ENCODE measurements at places on chromosomes 3 and 15.
A peak's percentile ranks its signal among the peaks of the same experiment; 100 is the strongest.

- no peak overlapping the region for H3K27ac ChIP-seq
- H3K36me3 ChIP-seq: no peaks in the 10 kb centered on the region
- H3K27me3 ChIP-seq: no peaks in the 10 kb centered on the region
- no peak overlapping the region for H3K4me3 ChIP-seq
Observed at GRCh38 chr3:21426920-21427319, 324.1 kb downstream of the ZNF385D start.

DNA sequence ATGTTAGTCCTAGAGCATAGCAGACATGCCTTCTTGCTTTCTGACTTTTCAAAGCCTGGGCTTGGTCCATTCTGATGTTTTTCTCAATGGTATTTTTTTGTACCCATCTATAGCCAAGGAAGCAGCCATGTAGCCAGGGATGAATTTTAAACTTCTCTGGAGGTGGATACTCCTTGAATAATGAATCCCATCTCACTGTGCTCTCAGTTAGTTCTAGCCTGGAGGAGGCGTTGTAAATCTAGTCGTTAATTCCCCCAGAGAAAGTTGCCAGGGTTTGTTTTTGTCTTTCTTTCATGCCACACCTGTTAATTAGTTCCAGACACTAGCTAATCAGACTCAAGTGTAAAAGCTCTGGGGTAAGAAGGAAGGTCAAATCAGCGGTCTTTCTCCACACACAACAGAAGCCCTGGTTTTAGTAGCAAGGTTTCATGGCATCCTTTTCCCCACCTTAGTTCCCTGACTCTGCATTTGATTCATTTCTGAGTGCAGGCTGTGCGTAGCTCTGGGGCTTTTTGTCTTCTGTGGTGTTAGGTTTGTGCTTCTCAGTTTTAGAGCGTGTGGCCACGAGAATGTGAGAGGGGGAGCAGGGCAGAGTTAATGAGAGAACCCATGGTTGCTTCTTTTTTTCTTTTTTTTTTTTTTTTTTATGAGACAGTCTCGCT lies 19.7 kb downstream of the PTPRG start:
- peak overlapping the region; percentile 9 for H3K4me3 ChIP-seq
- no peaks in the 10 kb centered on the region for H3K27me3 ChIP-seq
- peak; percentile 52 for DNase-seq
- H3K4me1 ChIP-seq: peaks cover 9% of the 10 kb centered on the region
- H3K27ac ChIP-seq: no peak overlapping the region

GRCh38 chr3:159148466-159148865 lies 346.6 kb downstream of the MFSD1 start:
- no peaks in the 10 kb centered on the region for H3K36me3 ChIP-seq
- H3K27ac ChIP-seq: no peak overlapping the region
- H3K4me3 ChIP-seq: no peak overlapping the region
- DNase-seq: no peak

- H3K27ac ChIP-seq: no peak overlapping the region
- no peaks in the 10 kb centered on the region for H3K4me1 ChIP-seq
- no peaks in the 10 kb centered on the region for H3K36me3 ChIP-seq
- no peak overlapping the region for H3K4me3 ChIP-seq
- no peaks in the 10 kb centered on the region for H3K27me3 ChIP-seq
- DNase-seq: no peak
Observed at GRCh38 chr3:45060165-45060892, 34.2 kb downstream of the CLEC3B start.

DNA sequence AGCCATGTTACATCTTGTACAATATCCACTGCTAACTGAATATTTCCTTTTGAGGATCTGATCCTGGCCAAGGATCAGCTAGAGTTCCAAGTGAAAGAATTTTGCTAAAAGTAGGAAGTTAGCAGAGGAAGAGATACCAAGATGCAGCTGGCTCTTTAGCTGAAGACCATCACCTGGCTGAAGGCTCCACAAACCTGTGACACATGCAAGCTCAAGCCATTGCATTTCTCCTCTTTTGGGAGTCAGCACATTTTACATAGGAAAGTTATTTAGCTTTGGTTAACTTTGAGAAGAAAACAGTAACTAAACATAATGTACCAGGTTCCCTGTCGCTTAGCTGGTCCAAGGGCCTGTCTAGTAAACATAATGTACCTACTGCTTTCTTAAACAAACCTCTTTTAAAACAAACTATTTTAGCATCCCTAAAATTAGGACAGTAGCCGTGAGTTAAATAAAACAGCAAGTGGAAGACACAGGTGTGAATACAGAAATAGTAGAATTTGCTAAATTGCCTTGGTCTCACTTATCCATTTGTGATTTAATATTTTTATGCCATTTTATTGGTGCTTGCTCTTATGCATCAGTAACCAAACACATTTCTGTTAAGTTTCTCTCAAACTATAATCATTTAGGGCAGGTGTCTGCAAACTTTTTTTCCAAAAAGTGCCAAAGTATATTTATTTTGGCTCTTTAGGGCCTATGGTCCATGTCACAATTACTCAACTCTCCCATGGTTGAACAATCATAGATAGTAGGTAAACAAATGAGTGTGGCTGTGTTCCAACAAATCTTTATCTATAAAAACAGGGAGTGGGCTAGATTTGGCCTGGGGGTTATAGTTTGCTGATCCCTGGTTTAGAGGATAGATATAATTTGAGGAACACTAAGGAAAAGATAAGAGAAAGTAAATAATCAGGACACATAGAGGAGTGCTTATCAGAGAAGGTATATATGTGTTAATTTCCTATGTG lies 11.2 kb downstream of the GCSAM start:
- no peaks in the 10 kb centered on the region for H3K36me3 ChIP-seq
- DNase-seq: no peak
- H3K27ac ChIP-seq: no peak overlapping the region
- H3K4me1 ChIP-seq: peaks cover 7% of the 10 kb centered on the region

DNA sequence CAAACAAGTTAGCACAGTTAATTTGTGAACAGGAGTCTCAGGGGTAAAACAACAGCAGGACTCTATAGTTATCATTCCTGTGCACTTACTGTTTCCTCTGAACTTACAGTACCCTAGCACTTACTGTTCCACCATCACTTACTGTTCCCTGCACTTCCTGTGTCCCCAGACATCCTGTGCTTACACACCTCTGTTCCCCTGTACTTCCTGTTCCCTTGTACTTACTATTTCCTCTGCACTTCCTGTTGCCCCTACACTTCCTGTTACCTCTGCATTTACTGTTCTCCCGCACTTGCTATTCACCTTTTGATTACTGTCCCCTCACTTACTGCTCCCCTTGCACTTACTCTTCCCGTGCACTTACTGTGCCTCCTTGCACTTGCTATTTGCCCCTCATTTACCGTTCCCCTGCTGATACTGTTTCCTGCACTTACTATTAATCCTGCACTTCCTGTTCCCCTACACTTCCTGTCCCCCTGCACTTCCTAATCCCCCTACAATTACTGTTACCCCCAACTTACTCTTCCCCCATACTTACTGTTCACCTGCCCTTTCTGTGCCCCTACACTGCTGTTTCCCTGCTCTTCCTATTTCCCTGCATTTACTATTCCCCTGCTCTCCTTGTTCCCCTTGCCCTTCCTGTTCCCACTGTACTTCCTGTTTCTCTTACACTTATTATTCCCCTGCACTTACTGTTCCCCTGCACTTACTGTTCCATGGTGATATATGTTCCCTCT lies 30.3 kb downstream of the TPRA1 start:
- no peak for DNase-seq
- H3K4me1 ChIP-seq: no peaks in the 10 kb centered on the region
- no peak overlapping the region for H3K27ac ChIP-seq
- no peaks in the 10 kb centered on the region for H3K27me3 ChIP-seq
- H3K4me3 ChIP-seq: no peak overlapping the region

DNA sequence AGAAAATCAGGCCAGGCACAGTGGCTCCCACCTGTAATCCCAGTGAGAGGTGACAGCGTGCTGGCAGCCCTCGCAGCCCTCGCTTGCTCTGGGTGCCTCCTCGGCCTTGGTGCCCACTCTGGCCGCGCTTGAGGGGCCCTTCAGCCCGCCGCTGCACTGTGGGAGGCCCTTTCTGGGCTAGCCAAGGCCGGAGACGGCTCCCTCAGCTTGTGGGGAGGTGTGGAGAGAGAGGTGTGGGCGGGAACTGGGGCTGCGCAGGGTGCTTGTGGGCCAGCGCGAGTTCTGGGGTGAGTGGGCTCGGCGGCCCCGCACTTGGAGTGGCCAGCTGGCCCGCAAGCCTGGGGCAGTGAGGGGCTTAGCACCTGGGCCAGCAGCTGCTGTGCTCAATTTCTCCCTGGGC lies 252.6 kb downstream of the FOXP1 start:
- H3K4me3 ChIP-seq: no peak overlapping the region
- H3K4me1 ChIP-seq: no peaks in the 10 kb centered on the region
- H3K27me3 ChIP-seq: no peaks in the 10 kb centered on the region
- H3K36me3 ChIP-seq: no peaks in the 10 kb centered on the region
- no peak overlapping the region for H3K27ac ChIP-seq

GRCh38 chr3:112649478-112649735 lies 8.5 kb upstream of the CCDC80 start:
- H3K4me1 ChIP-seq: peaks cover 3% of the 10 kb centered on the region
- no peak overlapping the region for H3K4me3 ChIP-seq
- H3K27me3 ChIP-seq: no peaks in the 10 kb centered on the region

DNA sequence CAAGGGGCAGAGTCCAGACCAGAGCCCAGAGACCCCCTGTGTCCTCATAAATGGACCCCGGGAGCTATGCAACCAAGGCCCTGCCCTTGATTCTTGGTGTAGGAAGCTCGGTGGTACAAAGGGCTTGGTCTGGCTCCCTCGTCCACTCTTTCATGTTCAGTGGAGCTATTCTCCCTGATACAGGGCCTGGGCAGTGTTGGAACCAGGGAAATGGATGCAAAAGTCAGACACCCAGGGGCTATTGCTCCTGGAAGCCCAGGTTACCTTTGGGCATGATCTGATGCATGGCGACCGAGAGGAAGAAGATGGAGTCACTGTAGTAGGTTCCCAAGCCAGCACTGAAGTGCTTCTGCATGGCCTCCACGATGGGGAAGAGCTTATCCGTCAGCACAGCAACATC lies 44.5 kb downstream of the XXYLT1 start:
- no peak overlapping the region for H3K27ac ChIP-seq
- H3K27me3 ChIP-seq: no peaks in the 10 kb centered on the region
- H3K4me3 ChIP-seq: no peak overlapping the region
- peaks cover 5% of the 10 kb centered on the region for H3K4me1 ChIP-seq
- DNase-seq: no peak
- H3K36me3 ChIP-seq: no peaks in the 10 kb centered on the region

DNA sequence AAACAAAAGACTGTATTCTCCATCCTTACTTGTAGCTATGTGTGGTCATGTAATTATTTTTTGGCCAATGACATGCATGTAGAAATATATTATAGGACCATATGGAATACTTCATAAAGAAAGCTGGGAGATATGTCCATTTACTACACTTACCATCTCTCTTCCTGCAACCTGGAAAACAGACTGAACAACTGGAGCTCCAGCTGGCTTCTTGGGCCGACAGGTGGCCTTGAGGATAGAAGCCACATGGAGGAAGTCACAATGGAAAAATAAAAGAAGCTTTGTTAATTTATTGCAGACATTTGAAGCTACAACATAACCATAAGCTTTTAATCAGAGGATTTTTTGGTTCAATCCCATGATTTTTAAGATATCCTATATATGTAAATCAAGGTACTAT lies 167.9 kb upstream of the CBLB start:
- H3K4me3 ChIP-seq: no peak overlapping the region
- no peaks in the 10 kb centered on the region for H3K4me1 ChIP-seq
- no peaks in the 10 kb centered on the region for H3K27me3 ChIP-seq
- no peaks in the 10 kb centered on the region for H3K36me3 ChIP-seq

DNA sequence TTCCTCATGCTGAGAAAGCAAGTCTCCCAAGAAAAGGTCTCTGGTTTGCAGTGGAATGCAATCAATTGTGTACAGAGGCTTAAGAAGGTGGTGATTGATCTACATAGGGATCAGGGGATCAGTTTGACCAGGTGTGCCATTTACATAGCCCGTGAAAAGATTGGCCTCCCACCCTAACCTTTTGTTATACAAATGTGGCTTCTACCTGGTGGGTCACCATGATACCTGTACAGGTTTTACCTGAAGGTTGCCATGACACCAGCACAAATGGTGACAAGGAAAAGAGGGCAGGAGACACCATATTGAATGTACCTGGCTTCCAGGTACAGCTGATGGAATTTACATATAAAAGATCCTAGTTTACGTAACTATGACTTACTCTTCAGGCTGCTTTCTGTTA lies 25.5 kb upstream of the TEX55 start:
- H3K36me3 ChIP-seq: no peaks in the 10 kb centered on the region
- no peak overlapping the region for H3K27ac ChIP-seq
- H3K4me1 ChIP-seq: no peaks in the 10 kb centered on the region
- no peaks in the 10 kb centered on the region for H3K27me3 ChIP-seq
- H3K4me3 ChIP-seq: no peak overlapping the region
- DNase-seq: no peak

- H3K27me3 ChIP-seq: no peaks in the 10 kb centered on the region
- no peaks in the 10 kb centered on the region for H3K36me3 ChIP-seq
- peak overlapping the region; percentile 93 for H3K27ac ChIP-seq
Observed at GRCh38 chr3:88150371-88150770, 612 bp downstream of the C3orf38 start.

- peaks cover 6% of the 10 kb centered on the region for H3K4me1 ChIP-seq
- peaks cover 2% of the 10 kb centered on the region for H3K36me3 ChIP-seq
- no peak overlapping the region for H3K4me3 ChIP-seq
- H3K27ac ChIP-seq: no peak overlapping the region
Observed at GRCh38 chr3:31880020-31880419, 101.0 kb downstream of the OSBPL10 start.

DNA sequence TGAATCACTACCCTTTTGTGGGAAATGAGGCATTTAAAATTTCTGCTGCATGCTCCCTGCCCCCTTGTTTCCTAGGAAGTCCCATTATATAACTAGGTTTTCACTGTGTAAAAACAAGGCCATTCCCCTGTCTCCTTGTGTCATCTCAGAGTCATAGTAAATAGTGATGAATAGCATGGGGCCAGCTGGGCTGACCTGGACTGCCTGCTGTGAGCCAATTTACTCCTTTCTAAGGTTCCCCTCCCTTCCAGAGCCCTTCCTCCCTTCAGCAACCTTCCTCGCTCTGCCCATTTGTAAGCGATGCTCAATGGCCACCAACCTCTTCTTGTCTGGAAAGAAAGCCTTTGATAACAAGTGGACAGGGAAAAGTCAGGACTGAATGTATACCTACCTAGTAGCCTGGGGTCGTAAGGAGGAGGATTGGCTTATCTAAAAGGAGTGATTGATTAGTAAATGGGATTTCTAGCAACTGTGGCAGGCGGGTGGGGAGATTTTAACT lies 11.7 kb downstream of the ITGA11 start:
- no peak overlapping the region for H3K4me3 ChIP-seq
- H3K4me1 ChIP-seq: no peaks in the 10 kb centered on the region
- H3K27ac ChIP-seq: no peak overlapping the region
- no peaks in the 10 kb centered on the region for H3K36me3 ChIP-seq
- DNase-seq: no peak

- no peak overlapping the region for H3K27ac ChIP-seq
- H3K4me3 ChIP-seq: no peak overlapping the region
- H3K36me3 ChIP-seq: no peaks in the 10 kb centered on the region
- H3K27me3 ChIP-seq: no peaks in the 10 kb centered on the region
- peaks cover 3% of the 10 kb centered on the region for H3K4me1 ChIP-seq
Observed at GRCh38 chr15:69666441-69666882, 213.8 kb downstream of the RPLP1 start.
